ENCODE measurements at places on chromosomes 12 and 14.
A peak's percentile ranks its signal among the peaks of the same experiment; 100 is the strongest.

GRCh38 chr12:46304070-46304469, 35.2 kb upstream of the SLC38A1 start:
- peak; percentile 30 for DNase-seq

DNA sequence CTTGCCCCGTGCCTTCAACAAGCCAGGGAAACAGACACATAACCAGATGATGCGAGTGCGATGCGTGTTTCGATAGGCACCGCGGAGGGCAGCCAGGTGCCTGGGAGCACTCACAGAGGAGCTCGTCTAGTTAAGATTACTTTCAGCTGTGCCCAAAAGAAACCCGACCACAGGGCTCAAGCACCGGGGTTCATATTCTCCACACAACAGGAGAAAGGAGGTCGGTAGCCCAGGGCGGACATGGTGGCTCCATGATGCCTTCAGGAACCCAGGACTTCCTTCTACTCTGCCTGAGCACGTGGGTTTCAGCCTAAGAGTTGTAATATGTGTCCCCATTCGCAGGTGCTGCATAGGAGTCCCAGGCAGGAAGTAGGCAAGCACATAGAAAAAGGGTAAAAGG, 53.7 kb upstream of the DDX11 start:
- no peak for DNase-seq

GRCh38 chr12:69906411-69907216, 81.6 kb downstream of the MYRFL start:
- DNase-seq, result no peak

DNA sequence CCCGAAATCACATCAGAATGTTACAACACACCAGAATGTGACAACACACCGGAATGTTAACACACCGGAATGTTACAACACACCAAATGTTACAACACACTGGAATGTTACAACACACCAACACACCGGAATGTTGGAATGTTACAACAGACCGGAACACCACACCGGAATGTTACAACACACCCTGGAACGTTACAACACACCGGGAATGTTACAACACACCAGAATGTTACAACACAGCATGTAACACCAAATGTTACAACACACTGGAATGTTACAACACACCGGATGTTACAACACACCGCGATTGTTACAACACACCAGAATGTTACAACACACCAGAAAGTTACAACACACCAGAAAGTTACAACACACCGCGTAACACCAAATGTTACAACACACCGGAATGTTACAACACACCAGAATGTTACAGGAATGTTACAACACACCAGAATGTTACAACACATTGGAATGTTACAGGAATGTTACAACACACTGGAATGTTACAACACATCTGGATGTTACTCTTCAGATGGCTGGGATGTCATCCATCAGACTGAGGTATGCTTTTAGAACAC, 21.1 kb downstream of the CHFR start:
- peak; percentile 43 for DNase-seq

DNA sequence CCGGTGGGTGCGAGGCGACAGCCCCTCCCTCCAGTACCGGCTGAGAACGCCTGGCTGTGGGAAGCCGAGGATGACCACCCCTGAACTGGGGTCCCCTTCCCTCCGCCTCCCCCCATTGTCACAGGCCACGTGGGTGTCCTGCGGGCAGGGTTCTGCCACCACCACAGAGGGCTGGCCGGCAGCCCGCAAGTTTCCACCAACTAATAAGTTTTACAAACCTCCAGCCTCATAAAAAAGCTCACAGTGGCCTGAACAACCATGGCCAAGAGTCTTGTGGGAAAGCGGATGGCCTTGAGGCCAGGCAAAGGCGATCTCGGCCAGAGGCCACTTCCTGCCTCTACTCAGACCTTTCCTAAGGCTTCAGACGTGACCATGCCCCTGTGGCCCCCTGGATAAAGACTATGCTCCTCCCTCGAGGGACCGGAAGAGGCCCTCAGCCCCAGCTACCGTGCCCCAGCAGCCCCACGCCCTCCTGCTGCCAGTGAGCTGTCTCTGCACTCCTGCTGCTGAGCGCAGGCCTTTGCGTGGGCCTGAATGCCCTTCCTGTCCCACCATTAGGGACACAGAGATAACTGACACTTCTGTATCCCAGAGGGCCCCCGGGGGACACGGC, 46.1 kb upstream of the DLK1 start:
- no peak for DNase-seq

GRCh38 chr14:33814010-33814409, 136.9 kb downstream of the EGLN3 start:
- DNase-seq, result no peak

DNA sequence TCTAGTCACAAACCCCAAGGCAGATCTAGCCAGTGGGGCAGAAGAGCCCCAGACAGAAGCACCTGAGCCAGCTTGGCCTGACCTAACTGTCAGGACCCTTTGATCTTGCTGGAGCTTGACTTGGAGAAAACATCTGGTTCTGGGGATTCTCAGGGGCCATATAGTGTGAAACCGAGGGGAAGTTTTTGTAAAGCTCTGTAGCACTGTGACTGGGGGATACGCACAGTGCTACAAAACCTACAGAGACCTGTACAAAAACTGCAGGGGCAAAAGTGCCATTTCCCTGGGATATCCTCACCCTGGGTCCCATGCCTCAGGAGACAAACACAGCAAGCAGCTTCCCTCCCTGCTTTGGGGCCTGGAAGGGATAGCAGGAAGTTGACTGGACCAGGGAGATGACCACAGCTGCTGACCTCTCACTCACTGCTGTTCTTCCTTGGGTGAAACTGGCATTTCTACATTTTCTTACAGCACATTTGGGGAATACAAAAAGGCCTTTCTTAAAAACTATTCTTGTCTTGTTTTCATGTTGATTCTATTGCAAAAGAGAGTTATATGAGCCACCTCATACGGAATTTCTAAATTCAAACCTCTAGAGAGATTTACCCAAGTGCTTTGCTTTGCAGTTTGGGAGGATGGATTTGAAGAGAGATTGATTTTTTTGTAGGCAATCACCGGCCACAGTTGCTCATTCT, 140.0 kb downstream of the DAD1 start:
- peak; percentile 27 for DNase-seq

GRCh38 chr12:100954118-100954517, 159.5 kb downstream of the ANO4 start:
- no peak for DNase-seq

DNA sequence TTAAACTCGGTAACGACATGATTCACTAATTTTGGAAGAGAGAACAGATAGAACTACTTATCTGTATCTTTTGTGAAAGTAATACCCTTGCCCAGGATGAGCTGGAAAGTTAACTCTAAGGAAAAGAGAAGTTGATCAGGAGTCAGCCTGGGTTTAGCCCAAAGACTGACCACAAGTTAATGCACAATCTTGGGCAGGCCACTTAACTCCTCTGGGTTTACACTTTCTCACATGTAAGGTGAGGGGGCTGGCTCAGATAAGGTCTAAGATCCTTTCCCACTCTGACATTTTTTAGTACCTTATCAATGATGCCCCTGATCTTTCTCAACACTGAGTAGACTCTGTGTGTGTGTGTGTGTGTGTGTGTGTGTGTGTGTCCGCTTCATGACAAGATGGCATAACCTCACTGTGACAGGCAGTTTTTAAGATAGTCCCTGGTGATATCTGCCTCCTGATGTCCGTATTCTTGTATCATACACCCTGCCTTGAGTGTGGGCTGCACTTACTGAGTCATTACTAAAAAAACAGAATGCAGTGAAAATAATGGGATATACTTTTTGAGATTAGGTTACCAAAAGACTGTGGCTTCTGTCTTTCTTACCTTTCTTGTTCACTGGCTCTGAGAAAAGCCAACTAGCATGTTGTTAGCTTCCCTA, 56.2 kb upstream of the CCDC198 start:
- no peak for DNase-seq

GRCh38 chr12:131948166-131948712, 1.5 kb upstream of the EP400 start:
- no peak for DNase-seq
